Keratinocyte (primary cell): ENCODE measurements at places on chromosomes 2 and 18. TPM values are rescaled to one million over a fixed set of nuclear protein-coding genes. Genes with fewer than 3 reads are reported as not detected.
A peak's percentile ranks its signal among the peaks of the same experiment; 100 is the strongest.

DNA sequence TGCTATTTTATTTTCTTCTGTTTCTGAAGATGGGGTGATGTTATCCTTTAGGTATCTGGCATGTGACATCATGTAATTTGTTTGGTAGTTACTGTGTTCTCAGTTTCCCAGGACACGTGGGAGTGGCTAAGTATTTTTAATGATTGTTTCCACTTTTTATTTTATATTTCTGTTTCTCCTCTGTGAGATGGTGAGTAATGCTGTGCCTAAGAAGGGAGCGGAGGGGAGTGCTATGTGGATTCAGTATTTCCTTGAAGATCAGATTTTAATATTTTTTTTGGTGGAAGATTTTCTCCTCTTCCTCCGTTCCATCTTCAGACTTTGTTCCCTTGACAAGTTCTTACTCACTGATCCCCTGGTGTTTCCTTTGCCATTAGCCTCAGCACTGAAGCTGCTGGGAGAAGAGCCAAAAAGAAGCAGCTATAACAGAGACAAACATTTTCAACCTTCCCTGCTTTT lies 180.0 kb upstream of the MMADHC start:
- H3K27ac ChIP-seq, result peak overlapping the region; percentile 37
- DNase-seq, result no peak
- no peaks in the 10 kb centered on the region for H3K27me3 ChIP-seq
- no peak overlapping the region for H3K4me3 ChIP-seq

DNA sequence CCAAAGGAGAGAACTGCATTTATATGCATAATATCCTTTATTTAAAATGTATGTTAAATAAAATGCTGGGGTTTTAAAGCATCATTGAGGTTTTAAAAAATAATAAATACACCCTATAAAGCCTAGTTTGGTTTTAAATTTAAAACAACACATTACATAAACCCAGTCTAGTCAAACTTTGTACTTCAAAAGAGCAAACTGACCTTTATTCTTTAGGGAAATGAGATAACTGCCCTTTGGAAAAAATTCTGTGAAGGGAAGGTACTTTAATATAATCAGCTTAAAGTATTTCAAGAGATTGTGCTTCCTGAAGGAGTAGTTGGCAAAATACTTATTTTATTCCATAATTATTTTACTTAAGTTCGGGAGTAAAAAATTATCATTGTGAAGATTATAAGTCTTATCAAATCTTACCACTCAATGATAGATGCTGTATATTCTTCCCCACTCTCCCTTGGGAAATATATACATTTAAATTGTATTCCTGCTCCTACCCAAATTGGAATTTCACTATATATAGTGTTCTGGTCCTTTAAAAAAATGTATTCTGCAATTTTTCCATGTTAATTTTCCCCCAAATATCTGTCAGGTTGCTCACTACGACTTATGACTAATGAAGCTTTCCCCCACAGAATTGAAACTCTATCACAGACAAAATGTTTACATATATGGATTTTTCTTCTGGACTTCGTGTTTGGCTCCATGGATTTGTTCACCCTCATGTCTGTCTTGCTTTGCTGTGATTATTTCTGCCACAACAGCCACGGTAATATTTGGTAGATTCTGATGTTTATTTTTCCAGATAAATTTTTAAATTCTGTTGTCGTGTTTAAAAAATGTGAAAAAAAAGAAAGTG lies 42.1 kb downstream of the ZC3H6 start:
- H3K36me3 ChIP-seq, result no peaks in the 10 kb centered on the region
- H3K27ac ChIP-seq, result no peak overlapping the region
- no peaks in the 10 kb centered on the region for H3K4me1 ChIP-seq
- DNase-seq, result no peak
- no peaks in the 10 kb centered on the region for H3K27me3 ChIP-seq

- no peak for DNase-seq
- H3K27me3 ChIP-seq, result no peaks in the 10 kb centered on the region
- H3K4me1 ChIP-seq, result peaks cover 61% of the 10 kb centered on the region
- no peak overlapping the region for H3K4me3 ChIP-seq
- H3K27ac ChIP-seq, result no peak overlapping the region
Observed at GRCh38 chr2:177253704-177254103, 10.8 kb downstream of the NFE2L2 start.

- H3K4me1 ChIP-seq, result peaks cover 9% of the 10 kb centered on the region
- DNase-seq, result no peak
- no peaks in the 10 kb centered on the region for H3K36me3 ChIP-seq
- H3K27me3 ChIP-seq, result no peaks in the 10 kb centered on the region
- no peak overlapping the region for H3K4me3 ChIP-seq
Observed at GRCh38 chr18:6059551-6059950, 164.2 kb upstream of the TMEM200C start.

LDLRAD4 gene
- under 0.01 to 0.04 TPM in 2 of 3 replicates, not detected in the other for polyA plus RNA-seq

DNA sequence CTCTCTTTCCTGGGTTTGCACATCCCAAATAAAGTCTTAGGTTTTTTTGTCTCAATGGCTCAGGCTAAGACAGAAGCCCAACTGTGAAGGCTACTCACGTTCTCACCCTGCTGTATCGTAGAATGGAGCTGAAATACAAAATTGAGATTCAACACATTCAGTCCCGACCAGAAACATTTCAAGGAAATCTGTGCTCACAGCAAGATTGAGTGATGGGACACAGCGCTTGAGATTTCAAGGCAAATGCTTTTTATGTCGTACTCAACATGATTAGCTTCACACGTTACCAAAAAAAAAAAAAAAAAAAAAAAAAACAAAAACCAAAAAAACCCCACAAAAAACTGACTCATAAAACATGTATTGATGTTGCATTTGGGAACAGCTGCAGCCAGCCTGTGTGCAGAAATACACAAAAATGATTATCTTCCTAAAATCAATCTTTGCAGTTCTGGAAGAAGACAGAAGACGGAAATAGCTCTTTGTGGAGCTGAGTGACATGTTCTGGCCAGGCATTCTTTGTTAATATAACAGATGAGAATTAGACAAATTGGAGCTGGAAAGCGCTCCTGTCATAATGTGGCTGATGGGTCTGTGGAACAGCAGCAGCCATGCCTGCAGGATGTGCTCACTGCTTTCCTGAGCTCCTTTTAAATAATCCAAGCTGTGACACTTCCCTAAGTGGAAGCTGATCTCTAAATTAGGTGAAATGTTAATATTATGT lies 453.2 kb downstream of the LPIN1 start:
- no peak overlapping the region for H3K27ac ChIP-seq
- H3K27me3 ChIP-seq, result no peaks in the 10 kb centered on the region
- no peaks in the 10 kb centered on the region for H3K36me3 ChIP-seq
- no peaks in the 10 kb centered on the region for H3K4me1 ChIP-seq
- H3K4me3 ChIP-seq, result no peak overlapping the region
